Fibroblast of lung (primary cell): ENCODE measurements at places on chromosomes 13 and 19. TPM values are rescaled to one million over a fixed set of nuclear protein-coding genes. Genes with fewer than 3 reads are reported as not detected.

Gene CELF5
- total RNA-seq: under 0.01 TPM in 1 of 2 replicates, not detected in the other

Gene GAMT
- total RNA-seq: 31.1 and 44.1 TPM in 2 replicates

Gene B3GNT3
- total RNA-seq: not detected in 2 replicates

Gene ZNF836
- 10.0 and 13.2 TPM in 2 replicates for total RNA-seq

Gene PRR22
- total RNA-seq: 0.17 and 0.26 TPM in 2 replicates

Gene CD70
- total RNA-seq: not detected in 2 replicates

Gene RTBDN
- not detected in 2 replicates for total RNA-seq

Gene PRTN3
- not detected in 2 replicates for total RNA-seq

Gene OR7C1
- not detected in 2 replicates for total RNA-seq

Gene NUDT19
- 5.4 and 7.8 TPM in 2 replicates for total RNA-seq

Gene CATSPERD
- not detected in 2 replicates for total RNA-seq

Gene FGF22
- total RNA-seq: under 0.01 TPM in 1 of 2 replicates, not detected in the other

DNA sequence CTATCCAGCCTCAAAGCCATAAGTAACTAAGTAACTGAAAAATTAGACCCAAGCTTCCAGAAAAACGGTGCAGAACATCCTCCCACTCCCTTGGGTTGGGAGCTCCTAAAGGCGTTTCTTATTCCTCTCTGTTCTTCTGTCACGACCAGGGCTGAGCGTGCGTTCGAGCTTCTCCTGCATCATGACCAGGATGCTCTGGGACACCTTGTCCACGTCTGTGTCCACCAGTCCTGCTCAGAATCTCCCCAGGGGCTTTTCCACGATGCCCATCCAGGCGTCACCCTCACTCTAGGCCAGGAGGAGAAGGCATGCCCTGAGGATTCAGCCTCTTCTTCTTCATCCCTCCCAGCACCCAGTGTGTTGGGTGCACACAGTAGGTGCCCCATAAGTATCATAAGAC lies 37.8 kb upstream of the GAS6 start:
- peaks cover 12% of the 10 kb centered on the region for H3K4me1 ChIP-seq
- H3K27ac ChIP-seq: no peak overlapping the region
- H3K27me3 ChIP-seq: no peaks in the 10 kb centered on the region
- DNase-seq: no peak
- H3K4me3 ChIP-seq: no peak overlapping the region

- no peak overlapping the region for H3K4me3 ChIP-seq
- H3K27ac ChIP-seq: no peak overlapping the region
- no peaks in the 10 kb centered on the region for H3K27me3 ChIP-seq
- H3K4me1 ChIP-seq: no peaks in the 10 kb centered on the region
These were observed 43.8 kb downstream of the C13orf42 start for GRCh38 chr13:51067210-51067701.

DNA sequence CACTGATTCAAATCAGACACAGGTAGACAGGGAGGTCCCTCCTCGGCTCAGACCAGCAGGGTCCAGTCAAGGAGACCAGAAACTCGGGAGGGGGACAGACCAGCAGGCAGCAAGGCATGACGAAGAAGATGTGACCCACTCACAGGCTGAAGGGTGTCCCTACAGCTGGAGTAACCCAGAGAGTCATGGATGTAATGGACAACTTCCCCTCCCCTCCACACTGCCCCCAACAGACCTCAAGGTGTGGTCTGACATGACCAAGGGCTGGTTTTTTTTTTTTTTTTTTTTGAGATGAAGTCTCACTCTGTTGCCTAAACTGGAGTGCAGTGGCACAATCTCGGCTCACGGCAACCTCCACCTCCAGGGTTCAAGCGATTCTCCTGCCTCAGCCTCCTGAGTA lies 34.1 kb downstream of the PBX4 start:
- H3K4me1 ChIP-seq: no peaks in the 10 kb centered on the region
- H3K4me3 ChIP-seq: no peak overlapping the region
- no peaks in the 10 kb centered on the region for H3K36me3 ChIP-seq
- H3K27me3 ChIP-seq: no peaks in the 10 kb centered on the region

- DNase-seq: no peak
- H3K36me3 ChIP-seq: no peaks in the 10 kb centered on the region
- no peaks in the 10 kb centered on the region for H3K27me3 ChIP-seq
- H3K4me3 ChIP-seq: no peak overlapping the region
- H3K27ac ChIP-seq: no peak overlapping the region
These were observed 806.8 kb upstream of the SLITRK5 start for GRCh38 chr13:86864376-86864775.

DNA sequence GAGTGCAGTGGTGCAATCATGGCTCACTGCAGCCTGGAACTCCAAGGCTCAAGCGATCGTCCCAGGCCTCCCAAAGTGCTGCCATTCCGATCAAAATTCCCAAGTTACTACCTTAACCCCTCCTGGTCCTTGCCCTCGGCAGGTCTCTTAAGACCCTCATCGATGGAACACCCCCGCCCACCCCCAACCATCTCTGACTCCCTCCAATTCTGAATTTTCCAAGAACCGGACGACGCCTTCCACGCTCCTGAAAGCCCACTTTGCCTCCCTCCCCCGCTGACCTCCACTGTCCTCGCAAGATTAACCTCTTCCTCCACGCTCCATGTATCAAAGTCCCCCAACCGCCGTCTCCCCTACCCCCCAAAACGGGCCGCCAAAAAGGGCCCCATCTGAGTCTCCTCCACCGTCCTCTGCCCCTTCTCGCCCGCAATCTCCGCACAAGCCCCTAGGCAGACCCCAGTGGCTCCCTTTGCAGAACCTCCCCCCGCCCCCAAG lies 539 bp downstream of the DAPK3 start:
- H3K27me3 ChIP-seq: no peaks in the 10 kb centered on the region
- H3K36me3 ChIP-seq: peaks cover 18% of the 10 kb centered on the region
- H3K27ac ChIP-seq: peak overlapping the region; percentile 97

GRCh38 chr13:78659732-78660494 lies 958 bp upstream of the OBI1 start:
- no peaks in the 10 kb centered on the region for H3K4me1 ChIP-seq
- peak overlapping the region; percentile 80 for H3K4me3 ChIP-seq

DNA sequence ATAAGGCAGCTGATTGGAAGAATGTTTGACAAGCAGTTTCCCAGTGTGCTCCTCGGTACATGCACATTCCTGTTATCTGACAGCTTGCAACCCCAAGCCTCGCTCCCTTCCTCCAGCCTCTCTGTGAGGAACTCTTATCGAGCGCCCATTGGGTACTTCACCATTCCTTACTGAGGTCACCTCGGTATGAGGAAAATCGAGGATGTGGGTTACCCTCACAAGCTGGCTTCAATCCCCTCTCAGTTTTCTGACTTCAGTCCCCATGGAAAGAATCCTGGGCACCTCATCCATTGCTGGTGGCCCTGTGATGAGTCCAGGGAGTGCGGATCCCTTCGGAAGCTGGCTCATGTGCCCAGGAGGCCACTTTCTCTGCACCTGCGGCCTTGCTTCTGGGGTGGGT lies 17.3 kb downstream of the TEX29 start:
- H3K4me1 ChIP-seq: peaks cover 4% of the 10 kb centered on the region
- H3K27ac ChIP-seq: peak overlapping the region; percentile 60
- DNase-seq: peak; percentile 12
- no peaks in the 10 kb centered on the region for H3K27me3 ChIP-seq

GRCh38 chr13:37290716-37291505 lies 185.4 kb upstream of the CSNK1A1L start:
- no peaks in the 10 kb centered on the region for H3K27me3 ChIP-seq
- no peak overlapping the region for H3K4me3 ChIP-seq
- no peak overlapping the region for H3K27ac ChIP-seq
- H3K4me1 ChIP-seq: no peaks in the 10 kb centered on the region
- no peaks in the 10 kb centered on the region for H3K36me3 ChIP-seq

GRCh38 chr13:51704399-51705313 lies 99.3 kb downstream of the DHRS12 start:
- no peaks in the 10 kb centered on the region for H3K4me1 ChIP-seq
- no peak overlapping the region for H3K27ac ChIP-seq
- no peaks in the 10 kb centered on the region for H3K27me3 ChIP-seq

DNA sequence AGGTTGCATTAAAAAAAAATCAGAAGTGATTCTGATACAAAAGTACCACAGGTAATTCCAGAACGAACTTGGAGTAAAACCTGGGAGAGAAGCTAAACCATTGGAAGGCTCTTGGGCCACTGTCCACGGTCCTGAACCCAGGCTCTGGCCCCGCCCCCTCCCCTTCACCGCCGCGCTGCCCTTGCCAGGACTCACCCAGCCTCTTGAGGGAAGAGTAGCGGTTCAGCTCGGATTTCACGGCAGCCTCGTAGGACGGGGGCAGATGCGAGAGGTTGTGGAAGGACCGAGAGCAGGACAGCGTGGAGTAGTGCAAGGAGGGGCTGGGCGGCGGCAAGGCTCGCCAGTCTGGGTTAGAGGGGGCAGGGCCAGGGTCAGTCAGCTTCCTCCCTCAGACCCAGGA lies 5.7 kb downstream of the SHISA7 start:
- H3K4me3 ChIP-seq: no peak overlapping the region
- H3K27ac ChIP-seq: no peak overlapping the region
- H3K4me1 ChIP-seq: no peaks in the 10 kb centered on the region
- peaks cover 22% of the 10 kb centered on the region for H3K27me3 ChIP-seq
- peak; percentile 56 for DNase-seq

- no peaks in the 10 kb centered on the region for H3K4me1 ChIP-seq
- no peaks in the 10 kb centered on the region for H3K27me3 ChIP-seq
- no peak overlapping the region for H3K4me3 ChIP-seq
- DNase-seq: no peak
These were observed 46.5 kb downstream of the TNFSF13B start for GRCh38 chr13:108315991-108316390.

- no peaks in the 10 kb centered on the region for H3K27me3 ChIP-seq
- no peak overlapping the region for H3K27ac ChIP-seq
- no peak overlapping the region for H3K4me3 ChIP-seq
- H3K4me1 ChIP-seq: no peaks in the 10 kb centered on the region
These were observed 3.7 kb downstream of the WDR87 start for GRCh38 chr19:37902668-37903067.

DNA sequence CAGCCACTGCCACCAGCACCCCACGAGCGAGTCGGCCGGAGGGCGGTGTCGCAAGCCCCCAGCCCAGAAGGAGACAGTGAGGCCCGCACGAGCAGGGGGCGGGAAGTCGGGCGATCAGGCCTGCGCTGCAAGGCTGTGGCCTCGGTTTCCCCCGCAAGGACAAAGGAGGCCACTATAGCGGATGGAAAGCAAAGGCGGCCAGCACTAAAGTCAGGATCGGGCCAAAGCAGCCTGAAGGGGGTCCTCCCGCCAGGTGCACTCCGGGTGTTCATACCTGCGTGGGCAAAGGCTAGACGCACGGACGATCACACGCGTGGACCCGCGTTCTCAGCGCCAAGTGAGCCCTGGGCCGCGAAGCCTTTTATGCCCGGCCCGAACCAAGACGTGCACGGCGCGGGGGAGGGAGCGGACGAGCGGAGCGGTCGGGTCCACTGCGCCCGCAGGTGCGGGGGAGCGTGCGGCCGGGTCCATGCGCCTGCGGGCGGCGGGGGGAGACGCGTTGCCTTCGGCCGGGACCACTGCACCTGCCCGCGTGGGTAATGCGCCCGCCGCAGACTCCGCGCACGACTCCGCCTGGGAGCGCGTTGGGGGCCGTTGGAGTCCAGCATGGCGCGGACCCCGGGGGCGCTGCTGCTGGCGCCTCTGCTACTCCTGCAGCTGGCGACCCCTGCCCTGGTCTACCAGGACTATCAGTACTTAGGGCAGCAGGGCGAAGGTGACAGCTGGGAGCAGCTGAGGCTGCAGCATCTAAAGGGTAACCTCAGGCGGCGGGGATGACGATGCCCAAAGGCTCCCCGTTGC lies at the start of the genes PRDX2 and THSD8:
TSS of gene PRDX2 (minus strand) at position 335 of the 801 bp plus-strand sequence. CDS start 539 bp downstream, outside the sequence.
TSS of gene THSD8 (plus strand) at position 604 of the 801 bp plus-strand sequence. CDS start at position 607, 3 bp downstream.
- H3K4me3 ChIP-seq: peak within 1 kb of the TSS; percentile 85
- H3K27ac ChIP-seq: peak within 1 kb of the TSS; percentile 52
- H3K36me3 ChIP-seq: no peaks in the 10 kb centered on the region
- H3K27me3 ChIP-seq: no peaks in the 10 kb centered on the region

DNA sequence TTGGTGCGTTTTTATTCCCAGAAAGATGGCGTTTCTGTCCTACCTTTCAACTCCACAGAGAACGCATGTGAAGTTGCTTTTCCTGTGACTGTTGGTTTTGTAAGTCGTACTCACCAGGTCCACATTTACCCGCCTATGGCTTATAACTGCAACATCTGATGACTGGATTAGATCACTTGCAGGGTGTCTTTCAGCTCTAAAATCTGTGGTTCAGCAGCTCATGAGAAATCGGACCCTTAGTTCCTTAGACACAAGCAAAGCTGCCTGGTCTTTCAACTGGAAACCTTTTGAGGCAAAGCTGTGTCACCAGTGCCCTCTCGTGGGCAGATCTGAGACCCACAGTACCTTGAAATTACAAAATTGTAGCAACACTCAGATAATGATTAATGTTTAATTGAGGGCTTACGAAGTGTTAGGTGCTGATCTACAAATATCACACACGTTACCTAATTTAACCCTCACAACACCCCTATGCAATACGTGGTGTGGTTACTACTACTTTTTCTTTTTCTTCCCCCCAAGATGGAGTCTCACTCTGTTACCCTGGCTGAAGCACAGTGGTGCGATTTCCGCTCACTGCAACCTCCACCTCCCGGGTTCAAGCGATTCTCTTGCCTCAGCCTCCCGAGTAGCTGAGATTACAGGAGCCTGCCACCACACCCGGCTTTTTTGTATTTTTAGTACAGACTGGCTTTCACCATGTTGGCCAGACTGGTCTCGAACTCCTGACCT lies 65.4 kb downstream of the RUBCNL start:
- peak; percentile 76 for DNase-seq
- no peak overlapping the region for H3K27ac ChIP-seq
- no peaks in the 10 kb centered on the region for H3K27me3 ChIP-seq
- H3K4me1 ChIP-seq: no peaks in the 10 kb centered on the region
- H3K4me3 ChIP-seq: no peak overlapping the region

- H3K27me3 ChIP-seq: no peaks in the 10 kb centered on the region
- no peak overlapping the region for H3K4me3 ChIP-seq
- peak overlapping the region; percentile 53 for H3K27ac ChIP-seq
- H3K36me3 ChIP-seq: no peaks in the 10 kb centered on the region
- peaks cover 8% of the 10 kb centered on the region for H3K4me1 ChIP-seq
These were observed 6.4 kb upstream of the IPO5 start for GRCh38 chr13:97946951-97947588.

DNA sequence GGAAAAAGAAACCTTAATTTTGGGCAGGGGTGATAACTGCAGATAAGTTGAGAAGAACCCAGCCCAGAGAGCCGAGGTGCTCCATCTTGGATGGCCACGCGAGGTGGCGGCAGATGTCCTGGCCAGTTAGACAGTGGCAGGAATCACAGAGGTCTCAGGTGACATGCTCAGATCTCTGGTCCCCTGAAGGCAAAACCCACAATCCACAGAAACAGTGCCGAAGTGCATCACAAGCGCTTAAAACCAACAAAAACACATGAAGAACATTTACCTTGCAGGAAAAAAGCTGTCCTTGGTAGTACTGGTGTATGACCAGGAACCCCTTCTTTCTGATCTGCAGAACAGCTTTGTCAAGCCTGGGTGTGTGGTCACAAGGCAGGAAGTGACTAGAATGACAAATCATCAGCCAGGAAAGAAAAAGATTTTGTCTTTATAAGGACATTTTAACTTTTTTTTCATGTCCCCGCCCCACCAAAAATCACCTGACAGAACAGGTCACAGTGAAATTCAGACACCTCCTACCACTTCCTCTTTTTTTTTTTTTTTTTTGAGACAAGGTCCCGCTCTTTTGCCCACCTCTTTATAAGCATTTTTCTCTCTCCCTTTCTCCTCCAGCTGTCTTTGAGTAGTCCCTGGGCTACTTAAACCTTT lies at the start of gene LCP1:
TSS of gene LCP1 (minus strand) at position 338 of the 651 bp plus-strand sequence. CDS start 22,515 bp downstream, outside the sequence.
- no peak within 1 kb of the TSS for H3K4me3 ChIP-seq
- H3K27me3 ChIP-seq: no peaks in the 10 kb centered on the region
- DNase-seq: no peak
- no peak within 1 kb of the TSS for H3K27ac ChIP-seq
- no peaks in the 10 kb centered on the region for H3K4me1 ChIP-seq
